Foreskin melanocyte (primary cell): ENCODE measurements at places on chromosomes 4 and X.

DNA sequence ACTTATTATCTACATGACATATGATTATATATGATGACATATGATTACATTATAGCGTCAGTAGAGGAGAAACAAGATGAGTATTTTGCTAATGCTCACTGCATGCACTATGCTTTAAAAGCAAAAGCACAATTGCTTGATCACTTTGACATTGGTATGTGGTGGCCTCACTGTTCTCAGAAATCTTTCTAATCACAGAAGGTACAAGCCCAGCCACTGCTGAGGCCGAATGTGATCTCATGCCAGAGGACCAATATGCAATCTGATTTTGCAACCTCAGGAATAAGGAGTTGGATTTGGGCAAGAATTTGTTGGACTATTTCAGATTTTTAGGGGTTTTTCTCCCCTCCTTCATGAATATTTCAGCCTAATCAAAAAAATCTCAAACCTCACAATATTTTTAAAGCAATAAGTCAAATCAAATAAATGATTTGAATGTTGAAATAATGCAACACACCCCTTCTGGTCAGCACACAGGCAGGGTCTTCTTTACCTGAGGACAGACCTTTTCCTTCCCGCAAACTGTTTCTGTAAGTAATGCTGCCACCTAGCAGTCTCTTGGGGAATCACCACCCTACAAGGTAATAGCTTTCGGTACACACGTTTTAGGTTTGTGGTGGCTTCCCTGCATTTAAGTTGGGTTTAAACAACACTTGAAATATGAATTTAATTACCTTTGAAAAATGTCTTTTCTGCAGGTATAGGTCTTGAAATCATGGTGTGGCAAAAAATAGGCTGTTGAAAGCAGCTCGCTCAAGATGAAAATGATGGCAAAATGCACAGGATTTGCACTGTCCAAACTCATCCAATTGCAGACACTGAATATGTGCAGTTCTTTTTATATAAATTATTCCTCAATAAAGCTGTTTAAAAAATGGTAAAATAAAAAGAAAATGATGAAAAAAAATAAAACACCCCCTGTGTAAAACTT, 4.8 kb upstream of the CXCL13 start:
- DNase-seq, result no peak

- DNase-seq, result no peak
Observed at GRCh38 chrX:96924581-96924980, 40.9 kb downstream of the RPA4 start.

- DNase-seq, result peak; percentile 28
Observed at GRCh38 chr4:23890369-23891063, 669 bp upstream of the PPARGC1A start.

GRCh38 chr4:5374592-5374991, 323.3 kb downstream of the STK32B start:
- DNase-seq, result no peak

DNA sequence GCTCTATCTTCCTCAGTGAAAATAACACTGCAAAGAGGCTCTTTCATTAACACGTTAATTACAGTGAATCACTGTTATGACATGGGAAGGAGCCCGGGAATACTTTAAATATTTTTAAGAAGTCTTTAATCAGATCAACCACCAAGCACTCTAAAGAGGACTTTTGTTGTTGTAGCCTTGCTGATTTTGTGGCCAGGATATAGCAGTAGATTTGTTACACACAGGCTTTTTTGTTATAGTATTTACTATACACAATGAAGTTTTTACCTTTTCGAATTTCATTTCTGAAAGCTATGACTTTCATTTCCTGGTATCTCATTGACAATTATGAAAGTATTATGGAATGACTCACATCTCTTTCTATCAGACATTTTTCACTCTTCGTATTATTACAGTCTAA, 20.3 kb downstream of the FGF13 start:
- DNase-seq, result peak; percentile 29

- DNase-seq, result no peak
Observed at GRCh38 chr4:182741054-182741453, 176.1 kb downstream of the DCTD start.

DNA sequence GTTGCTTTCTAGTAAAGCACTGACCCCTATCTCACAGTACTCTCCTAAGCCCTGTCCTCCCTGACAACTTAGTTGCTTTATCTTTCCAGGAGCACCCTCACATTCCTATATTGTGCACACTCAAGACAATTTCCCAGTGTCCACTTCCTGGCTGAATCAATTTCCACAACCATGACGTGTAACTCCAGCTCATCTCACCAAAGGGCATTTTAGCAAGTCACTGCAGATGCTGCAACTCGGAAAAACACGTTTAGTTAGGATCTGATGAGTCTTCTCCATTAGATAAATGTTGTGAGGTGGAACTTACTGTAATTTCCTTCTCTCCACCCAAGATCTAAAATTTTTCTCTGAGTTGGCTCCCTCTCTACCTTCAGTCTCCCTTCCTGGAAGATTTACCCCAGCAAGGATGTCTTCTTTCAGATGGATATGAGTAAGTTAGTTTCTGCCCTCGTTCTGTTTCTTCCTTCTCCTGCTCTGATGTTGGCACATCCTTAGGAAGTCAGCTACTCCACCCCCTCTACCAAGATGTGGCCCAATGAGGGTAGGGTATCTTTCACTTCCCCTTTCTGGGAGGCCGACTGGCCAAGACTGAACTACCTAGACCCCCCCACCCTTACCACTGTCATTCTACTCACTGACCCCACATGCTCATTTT, 28.8 kb upstream of the IL13RA1 start:
- no peak for DNase-seq

GRCh38 chrX:133171962-133172708, 46.0 kb downstream of the TFDP3 start:
- no peak for DNase-seq

DNA sequence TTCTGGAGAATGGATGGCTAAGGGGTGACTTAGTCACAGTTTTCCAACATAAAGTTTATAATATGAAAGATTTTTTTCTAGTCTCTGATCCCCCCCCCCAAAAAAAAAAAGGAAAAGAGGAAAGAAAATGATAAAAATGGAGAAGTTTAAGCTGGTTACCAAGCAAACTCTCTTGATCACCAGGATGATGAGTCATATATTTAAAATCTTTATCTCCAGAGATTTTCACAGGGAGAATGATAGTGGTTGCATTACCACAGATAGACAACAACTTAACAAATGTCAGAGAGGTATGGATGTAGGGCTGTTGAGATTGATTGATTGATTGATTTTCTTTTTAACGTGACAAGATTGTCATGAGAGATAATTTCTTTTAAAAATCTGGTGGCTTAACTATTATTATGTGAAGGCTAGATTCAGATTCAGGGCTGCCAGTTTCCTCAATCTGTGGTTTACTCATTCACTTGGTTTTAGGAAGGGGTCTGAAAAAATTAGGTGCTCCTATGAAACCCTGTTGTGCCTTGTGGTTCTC, 13.3 kb upstream of the TEX13C start:
- DNase-seq, result no peak

- DNase-seq, result no peak
Observed at GRCh38 chr4:69527924-69528323, 32.2 kb upstream of the UGT2B4 start.

DNA sequence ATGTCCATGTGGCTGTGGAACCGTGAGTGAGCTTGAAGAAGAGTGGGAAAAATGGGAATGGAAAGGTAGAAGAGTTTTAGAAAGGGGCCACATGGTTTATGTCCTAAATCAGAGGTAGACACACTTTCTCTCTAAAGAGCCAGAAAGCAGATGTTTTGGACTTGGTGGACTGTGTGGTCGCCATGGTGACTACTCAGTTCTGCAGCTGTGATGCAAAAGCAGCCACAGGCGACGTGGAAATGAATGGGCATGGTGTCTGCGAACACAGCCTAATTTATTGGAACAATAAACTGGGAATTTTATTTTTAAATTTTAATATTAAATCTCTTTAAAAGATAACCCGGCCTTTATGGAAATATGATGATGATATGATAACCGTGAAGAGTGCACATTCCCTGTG, 386.0 kb upstream of the FAT1 start:
- no peak for DNase-seq

- DNase-seq, result peak; percentile 64
Observed at GRCh38 chrX:80807992-80808735, 1.5 kb downstream of the BRWD3 start.

DNA sequence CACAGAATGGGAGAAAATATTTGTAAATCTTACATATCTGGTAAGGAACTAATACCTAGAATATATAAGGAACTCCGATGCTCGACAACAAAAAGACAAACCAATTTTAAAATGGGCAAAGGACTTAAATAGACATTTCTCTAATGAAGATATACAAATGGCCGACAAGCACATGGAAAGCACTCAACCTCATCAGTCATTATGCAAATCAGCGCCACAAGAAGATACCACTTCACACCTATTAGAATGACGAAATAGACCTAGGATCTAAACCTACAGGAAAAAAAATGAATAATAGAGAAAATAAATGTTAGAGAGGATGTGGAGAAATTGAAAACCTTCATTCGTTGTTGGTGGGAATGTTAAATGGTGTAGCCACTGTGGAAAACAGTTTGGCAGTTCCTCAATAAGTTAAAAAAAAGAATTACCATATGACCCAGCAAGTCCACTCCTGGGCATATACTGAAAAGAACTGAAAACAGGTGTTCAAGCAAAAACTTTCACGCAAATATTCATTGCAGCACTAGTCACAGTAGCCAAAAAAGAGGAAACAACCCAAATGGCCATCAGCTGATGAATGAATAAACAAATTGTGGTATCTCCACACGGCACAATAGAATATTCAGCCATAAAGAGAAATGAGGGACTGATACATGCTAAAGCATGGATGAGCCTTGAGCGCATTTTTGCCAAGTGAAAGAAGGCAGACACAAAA, 57.3 kb upstream of the WDR19 start:
- DNase-seq, result no peak

DNA sequence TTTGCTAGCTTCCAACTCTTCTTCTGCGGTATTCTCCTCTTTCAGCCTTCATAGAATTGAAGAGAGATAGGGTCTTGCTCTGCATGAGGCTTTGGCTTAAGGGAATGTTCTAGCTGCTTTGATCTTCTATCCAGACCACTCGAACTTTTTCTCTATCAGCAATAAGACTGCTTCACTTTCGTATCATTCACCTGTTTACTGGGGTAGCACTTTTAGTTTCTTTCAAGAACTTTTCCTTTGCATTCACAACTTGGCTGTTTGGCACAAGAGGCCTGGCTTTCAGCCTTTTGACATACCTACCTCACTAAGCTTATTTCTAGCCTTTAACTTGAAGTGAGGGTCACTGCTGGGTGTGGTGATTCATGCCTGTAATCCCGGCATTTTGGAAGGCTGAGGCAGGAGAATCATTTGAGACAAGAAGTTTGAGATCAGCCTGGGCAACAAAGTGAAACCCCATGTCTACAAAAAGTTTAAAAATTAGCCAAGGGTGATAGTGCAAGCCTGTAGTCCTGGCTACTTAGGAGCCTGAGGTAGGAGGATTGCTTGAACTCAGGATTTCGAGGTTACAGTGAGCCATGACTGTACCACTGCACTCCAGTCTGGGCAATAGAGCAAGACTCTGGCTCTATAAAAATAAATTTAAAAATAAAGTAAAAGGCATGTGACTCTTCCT, 47.1 kb upstream of the HPGDS start:
- no peak for DNase-seq

- DNase-seq, result no peak
Observed at GRCh38 chr4:173661001-173661400, 131.0 kb upstream of the HAND2 start.

DNA sequence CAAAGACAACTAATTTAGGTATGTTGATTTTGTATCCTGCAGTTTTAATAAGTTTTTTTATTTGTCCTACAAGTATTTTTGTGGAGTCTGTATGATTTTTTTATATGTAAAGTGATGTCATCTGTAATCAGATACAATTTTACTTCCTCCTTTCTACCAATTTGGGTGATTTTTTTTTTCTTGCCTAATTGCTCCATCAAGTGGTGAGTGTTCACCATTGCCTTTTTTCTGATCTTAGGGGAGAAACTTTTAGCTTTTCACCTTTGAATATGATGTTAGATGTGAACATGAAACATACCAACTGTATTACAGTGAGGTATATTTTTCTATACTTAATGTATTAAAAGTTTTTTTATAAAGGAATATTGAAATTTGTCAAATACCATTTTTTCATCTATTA, 362.3 kb downstream of the PABPC4L start:
- peak; percentile 1 for DNase-seq

GRCh38 chrX:2385224-2385623, 115.6 kb downstream of the DHRSX start:
- DNase-seq, result peak; percentile 70

DNA sequence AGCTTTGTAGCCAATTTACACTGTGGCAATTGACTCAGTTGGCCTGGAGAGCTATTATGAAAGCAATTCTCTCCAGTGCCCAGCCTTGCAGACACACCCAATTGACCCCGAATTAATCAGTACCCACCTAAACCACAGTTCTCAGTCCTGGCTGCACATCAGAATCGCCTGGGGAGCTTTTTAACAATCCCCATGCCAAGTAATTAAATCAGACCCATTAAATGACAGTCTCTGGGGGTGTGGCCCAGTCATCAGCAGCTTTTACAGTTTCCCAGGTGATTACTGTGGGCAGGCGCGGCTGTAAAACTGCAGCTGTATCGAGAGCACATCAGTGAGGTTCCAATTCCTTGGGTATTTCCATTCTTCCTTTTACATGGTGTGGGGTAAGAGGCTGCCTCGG, 460.9 kb upstream of the FAT1 start:
- no peak for DNase-seq

DNA sequence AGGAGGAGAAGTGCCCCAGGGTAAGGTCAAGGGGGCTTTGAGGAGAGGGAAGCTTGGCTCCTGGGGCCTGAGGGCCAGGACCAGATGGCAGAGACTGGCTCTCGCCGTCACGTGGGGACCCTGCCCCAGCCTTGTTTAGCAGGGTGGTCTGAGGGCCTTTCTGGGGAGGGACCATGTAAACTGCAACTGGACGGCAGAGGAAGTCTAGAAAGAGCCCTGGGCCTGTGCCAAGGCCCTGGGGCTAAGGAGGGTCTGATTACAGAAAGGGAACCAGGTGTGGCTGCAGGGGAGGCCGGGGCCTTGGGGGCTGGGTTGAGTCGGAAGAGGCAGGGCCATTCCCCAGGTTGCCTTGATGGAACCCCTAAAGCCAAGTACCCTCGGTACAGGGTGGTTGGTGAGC, 1.8 kb upstream of the HGFAC start:
- DNase-seq, result no peak

- no peak for DNase-seq
Observed at GRCh38 chrX:149650162-149650561, 18.6 kb upstream of the TMEM185A start.
